ENCODE measurements at places on chromosomes 3 and 15. TPM values are rescaled to one million over a fixed set of nuclear protein-coding genes. Genes with fewer than 3 reads are reported as not detected.
A peak's percentile ranks its signal among the peaks of the same experiment; 100 is the strongest.

- H3K4me3 ChIP-seq, result peak within 1 kb of the TSS; percentile 83
- peak; percentile 68 for DNase-seq
- peak within 1 kb of the TSS; percentile 96 for H3K27ac ChIP-seq
Measured at GRCh38 chr3:25427942-25428788, at the start of gene RARB. Gene RARB (plus strand): TSS chr3:25428263. CDS start chr3:25428732, 469 bp downstream.

GRCh38 chr3:183825456-183826161 is at the start of gene MAP6D1:
Gene MAP6D1 (minus strand): TSS chr3:183825577. CDS start chr3:183825547, 30 bp downstream.
- peak; percentile 27 for DNase-seq
- H3K27ac ChIP-seq, result peak within 1 kb of the TSS; percentile 38
- peaks cover 33% of the 10 kb centered on the region for H3K4me1 ChIP-seq
- peaks cover 19% of the 10 kb centered on the region for H3K36me3 ChIP-seq
- no peaks in the 10 kb centered on the region for H3K27me3 ChIP-seq
- H3K4me3 ChIP-seq, result peak within 1 kb of the TSS; percentile 77

Gene EPHB1
- total RNA-seq, result 1.3 TPM

GRCh38 chr15:40334941-40335795 is 5.6 kb downstream of the CCDC9B start:
- H3K4me3 ChIP-seq, result no peak overlapping the region
- peaks cover 22% of the 10 kb centered on the region for H3K36me3 ChIP-seq
- peaks cover 100% of the 10 kb centered on the region for H3K4me1 ChIP-seq
- no peak for DNase-seq
- peak overlapping the region; percentile 99 for H3K27ac ChIP-seq
- H3K27me3 ChIP-seq, result no peaks in the 10 kb centered on the region

DNA sequence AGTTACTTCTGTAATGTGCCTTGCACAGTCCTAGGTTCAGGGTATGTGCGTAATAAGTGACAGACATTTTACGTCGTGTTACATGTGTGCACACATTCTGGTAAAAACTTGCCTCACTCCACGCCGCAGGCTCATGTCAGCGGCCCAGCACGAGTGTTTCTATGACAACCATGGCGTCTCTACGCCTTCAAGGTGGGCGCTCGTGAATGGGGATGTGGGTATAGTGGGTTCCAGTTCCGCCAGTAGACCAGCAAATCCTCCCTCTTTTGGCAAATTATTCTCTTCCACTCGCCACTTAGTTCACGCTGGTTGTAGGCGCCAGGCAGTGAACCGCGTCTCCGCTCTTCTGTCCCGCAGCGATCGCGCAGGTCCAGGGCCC is 40.3 kb downstream of the CHST14 start:
- H3K27me3 ChIP-seq, result no peaks in the 10 kb centered on the region
- no peak for DNase-seq
- no peaks in the 10 kb centered on the region for H3K36me3 ChIP-seq
- peak overlapping the region; percentile 77 for H3K4me3 ChIP-seq
- peaks cover 32% of the 10 kb centered on the region for H3K4me1 ChIP-seq
- H3K27ac ChIP-seq, result peak overlapping the region; percentile 79

Gene CLEC3B
- total RNA-seq, result 80.8 TPM

DNA sequence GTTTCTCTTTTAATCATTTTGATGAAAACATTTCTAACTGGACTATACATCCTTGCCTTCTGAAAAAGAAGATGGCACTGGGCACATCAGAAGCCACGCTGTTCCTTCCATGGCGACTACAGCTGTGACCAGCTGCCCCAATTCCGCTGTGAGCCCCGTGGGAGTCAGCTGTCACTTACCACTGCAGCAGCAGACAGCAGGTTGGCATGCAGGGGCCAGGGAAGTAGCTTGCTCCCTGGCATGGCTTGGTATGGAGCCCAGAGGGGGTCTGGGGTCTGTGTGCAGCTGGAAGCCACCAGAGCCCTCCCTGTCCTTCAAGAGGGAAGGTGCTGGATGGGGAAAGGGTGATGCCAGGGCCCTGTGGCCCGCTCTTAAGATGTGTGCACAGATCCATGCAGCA is 4.5 kb upstream of the ZXDC start:
- no peak overlapping the region for H3K4me3 ChIP-seq
- peaks cover 7% of the 10 kb centered on the region for H3K4me1 ChIP-seq
- H3K36me3 ChIP-seq, result no peaks in the 10 kb centered on the region
- no peak for DNase-seq
- H3K27me3 ChIP-seq, result no peaks in the 10 kb centered on the region

GRCh38 chr3:46484388-46484787 is 13.4 kb upstream of the RTP3 start:
- H3K27me3 ChIP-seq, result no peaks in the 10 kb centered on the region
- H3K4me1 ChIP-seq, result peaks cover 11% of the 10 kb centered on the region
- H3K36me3 ChIP-seq, result no peaks in the 10 kb centered on the region
- DNase-seq, result no peak
- H3K27ac ChIP-seq, result no peak overlapping the region

DNA sequence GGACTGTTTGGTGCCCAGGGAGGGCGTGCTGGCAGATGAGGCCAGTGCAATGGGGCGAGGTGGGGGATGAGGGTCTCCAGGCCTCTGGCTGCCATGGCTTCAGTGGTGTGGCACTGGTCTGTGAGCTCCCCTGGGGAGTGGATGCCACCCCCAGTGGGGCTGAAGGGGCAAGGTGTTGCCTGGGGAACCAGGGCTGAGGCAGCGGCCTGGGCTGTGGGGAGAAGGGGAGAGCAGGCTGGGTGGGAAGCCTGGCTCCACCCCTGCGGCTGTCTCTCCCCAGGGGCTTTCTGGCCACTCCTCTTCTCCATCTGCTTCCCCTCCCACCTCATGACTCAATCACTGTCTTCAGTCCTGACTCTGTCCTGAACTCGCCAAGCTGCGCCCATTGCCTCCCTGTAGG is 88.4 kb upstream of the TLE3 start:
- DNase-seq, result no peak
- H3K36me3 ChIP-seq, result no peaks in the 10 kb centered on the region
- no peak overlapping the region for H3K4me3 ChIP-seq
- H3K4me1 ChIP-seq, result no peaks in the 10 kb centered on the region
- H3K27ac ChIP-seq, result no peak overlapping the region
- peaks cover 24% of the 10 kb centered on the region for H3K27me3 ChIP-seq

Gene GRAMD1C
- total RNA-seq, result 2.0 TPM

- no peaks in the 10 kb centered on the region for H3K36me3 ChIP-seq
- DNase-seq, result no peak
- no peak overlapping the region for H3K27ac ChIP-seq
- no peak overlapping the region for H3K4me3 ChIP-seq
- H3K27me3 ChIP-seq, result no peaks in the 10 kb centered on the region
- H3K4me1 ChIP-seq, result no peaks in the 10 kb centered on the region
Measured at GRCh38 chr3:74033381-74033780, 408.6 kb upstream of the PDZRN3 start.

GRCh38 chr3:16468336-16469098 is 45.0 kb downstream of the RFTN1 start:
- peak overlapping the region; percentile 60 for H3K27ac ChIP-seq
- peaks cover 41% of the 10 kb centered on the region for H3K36me3 ChIP-seq
- no peak overlapping the region for H3K4me3 ChIP-seq
- H3K4me1 ChIP-seq, result peaks cover 93% of the 10 kb centered on the region
- no peak for DNase-seq

Gene SH2D7
- total RNA-seq, result not detected

Gene CTXN2
- not detected for total RNA-seq

GRCh38 chr3:123597561-123597960 is 12.7 kb upstream of the HACD2 start:
- H3K36me3 ChIP-seq, result no peaks in the 10 kb centered on the region
- no peak for DNase-seq
- no peaks in the 10 kb centered on the region for H3K27me3 ChIP-seq

GRCh38 chr15:100761290-100761935 is 118.2 kb upstream of the ALDH1A3 start:
- no peak overlapping the region for H3K4me3 ChIP-seq
- no peaks in the 10 kb centered on the region for H3K36me3 ChIP-seq
- no peak overlapping the region for H3K27ac ChIP-seq

DNA sequence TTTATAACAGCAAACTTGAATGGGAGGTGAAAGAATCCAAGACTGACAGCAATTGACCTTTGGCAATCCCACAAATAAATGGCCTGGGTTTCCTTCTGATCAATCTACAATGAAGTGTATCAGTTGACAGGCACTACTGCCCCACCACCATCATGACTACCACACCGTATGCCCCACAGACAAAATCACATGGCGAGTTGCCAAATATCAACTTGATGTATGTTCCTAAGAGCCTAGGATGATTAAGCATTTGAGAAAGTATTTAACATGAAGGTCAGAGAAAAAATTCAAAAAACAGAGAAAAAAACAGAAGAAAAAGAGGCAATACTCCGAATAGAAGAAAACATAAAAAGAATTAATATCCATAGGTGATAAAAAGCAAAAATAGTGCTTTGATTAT is 215.9 kb upstream of the STAC start:
- H3K27ac ChIP-seq, result no peak overlapping the region
- H3K36me3 ChIP-seq, result no peaks in the 10 kb centered on the region
- no peaks in the 10 kb centered on the region for H3K27me3 ChIP-seq
- no peak for DNase-seq
- no peak overlapping the region for H3K4me3 ChIP-seq
- no peaks in the 10 kb centered on the region for H3K4me1 ChIP-seq

GRCh38 chr3:57758686-57759085 is 2.6 kb downstream of the SLMAP start:
- H3K27ac ChIP-seq, result no peak overlapping the region
- peak overlapping the region; percentile 84 for H3K4me3 ChIP-seq
- peaks cover 22% of the 10 kb centered on the region for H3K36me3 ChIP-seq
- no peak for DNase-seq

- DNase-seq, result peak; percentile 2
- no peak overlapping the region for H3K27ac ChIP-seq
- peaks cover 9% of the 10 kb centered on the region for H3K4me1 ChIP-seq
- H3K36me3 ChIP-seq, result peaks cover 27% of the 10 kb centered on the region
- no peaks in the 10 kb centered on the region for H3K27me3 ChIP-seq
Measured at GRCh38 chr3:52395503-52395865, 49.4 kb downstream of the SEMA3G start.

- peak; percentile 80 for DNase-seq
- peaks cover 21% of the 10 kb centered on the region for H3K4me1 ChIP-seq
- peak within 1 kb of the TSS; percentile 71 for H3K27ac ChIP-seq
Measured at GRCh38 chr3:190120269-190121060, at the start of gene P3H2. Gene P3H2 (minus strand): TSS chr3:190120897. CDS start chr3:190120731, 166 bp downstream.

Gene WDR93
- total RNA-seq, result not detected

DNA sequence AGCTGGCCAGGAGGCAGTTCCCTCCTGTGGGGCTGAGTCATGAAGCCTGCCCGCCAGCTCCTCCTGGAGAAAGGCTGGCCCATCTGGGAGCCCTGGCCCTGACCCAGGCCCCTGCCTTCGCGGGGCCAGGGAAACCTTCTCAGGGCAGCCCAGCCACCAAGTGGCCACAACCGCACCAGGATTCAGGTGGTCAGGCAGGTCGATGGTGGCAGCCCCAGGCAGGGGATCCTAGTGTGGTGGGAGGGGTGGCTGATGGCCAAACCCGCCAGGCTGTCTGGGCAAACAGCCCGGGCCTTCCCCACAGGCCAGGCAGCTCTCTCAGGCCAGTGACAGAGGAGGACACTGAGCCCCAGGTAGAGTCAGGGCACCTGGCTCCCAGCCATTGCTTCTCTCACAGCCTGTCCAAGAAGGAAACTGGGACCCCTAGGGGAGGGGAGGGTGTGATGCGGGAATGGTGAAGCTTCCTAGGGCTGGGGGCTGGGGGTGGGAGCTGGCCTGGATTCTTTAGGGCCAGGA is 1.2 kb downstream of the TWF2 start:
- peaks cover 7% of the 10 kb centered on the region for H3K36me3 ChIP-seq
- H3K4me1 ChIP-seq, result peaks cover 76% of the 10 kb centered on the region
- H3K27ac ChIP-seq, result peak overlapping the region; percentile 94
- DNase-seq, result peak; percentile 86
- H3K27me3 ChIP-seq, result no peaks in the 10 kb centered on the region

Gene ENTPD3
- total RNA-seq, result 0.11 TPM

DNA sequence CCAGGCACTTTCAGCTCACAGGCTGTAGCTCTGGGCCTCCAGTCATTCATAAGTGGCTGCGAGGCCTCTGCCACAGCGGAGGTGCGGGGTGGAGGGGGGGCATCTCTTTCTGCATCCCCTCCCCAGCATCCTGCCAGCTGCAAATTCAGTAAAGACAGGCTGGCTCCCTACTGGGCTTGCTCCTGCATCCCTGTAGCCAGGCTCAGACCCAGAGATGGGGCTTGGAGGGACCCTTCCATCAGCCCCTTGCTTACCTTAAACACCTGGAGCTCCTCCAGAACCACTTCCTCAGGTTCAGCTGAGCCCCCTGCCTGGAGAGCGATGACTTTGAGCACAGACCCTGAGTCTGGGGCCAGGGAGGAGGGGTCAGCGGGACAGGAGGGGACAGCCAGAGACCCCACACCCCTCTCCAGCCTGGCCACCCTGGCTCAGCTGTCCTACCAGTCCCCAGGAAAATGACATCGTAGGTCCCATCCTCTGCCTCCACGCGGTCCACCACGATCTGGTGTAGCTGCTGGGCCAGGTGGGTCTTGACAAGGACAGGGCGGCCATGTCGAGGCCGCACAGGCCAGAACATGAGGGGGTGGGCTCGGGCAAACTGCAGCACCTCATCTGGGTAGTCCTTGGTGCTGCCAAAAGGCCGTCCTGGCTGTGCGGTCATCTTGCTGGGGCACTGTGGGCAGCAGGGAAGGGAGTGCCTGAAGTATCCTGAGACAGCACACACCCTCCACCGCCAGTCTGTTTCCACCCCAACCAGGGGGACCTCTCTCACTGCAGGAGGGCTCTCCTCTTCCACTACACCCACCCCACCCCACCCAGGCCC is 5.3 kb downstream of the SEMA3G start:
- peaks cover 5% of the 10 kb centered on the region for H3K36me3 ChIP-seq
- H3K27me3 ChIP-seq, result no peaks in the 10 kb centered on the region
- DNase-seq, result no peak
- no peak overlapping the region for H3K27ac ChIP-seq
- no peak overlapping the region for H3K4me3 ChIP-seq

- H3K4me3 ChIP-seq, result peak overlapping the region; percentile 6
- peak overlapping the region; percentile 83 for H3K27ac ChIP-seq
- H3K27me3 ChIP-seq, result no peaks in the 10 kb centered on the region
- H3K36me3 ChIP-seq, result no peaks in the 10 kb centered on the region
- peak; percentile 64 for DNase-seq
Measured at GRCh38 chr15:75666823-75667501, 19.2 kb downstream of the SNX33 start.

GRCh38 chr3:182007441-182007840 is 295.7 kb downstream of the SOX2 start:
- no peaks in the 10 kb centered on the region for H3K4me1 ChIP-seq
- H3K27ac ChIP-seq, result no peak overlapping the region
- DNase-seq, result no peak
- no peak overlapping the region for H3K4me3 ChIP-seq
- H3K36me3 ChIP-seq, result no peaks in the 10 kb centered on the region

DNA sequence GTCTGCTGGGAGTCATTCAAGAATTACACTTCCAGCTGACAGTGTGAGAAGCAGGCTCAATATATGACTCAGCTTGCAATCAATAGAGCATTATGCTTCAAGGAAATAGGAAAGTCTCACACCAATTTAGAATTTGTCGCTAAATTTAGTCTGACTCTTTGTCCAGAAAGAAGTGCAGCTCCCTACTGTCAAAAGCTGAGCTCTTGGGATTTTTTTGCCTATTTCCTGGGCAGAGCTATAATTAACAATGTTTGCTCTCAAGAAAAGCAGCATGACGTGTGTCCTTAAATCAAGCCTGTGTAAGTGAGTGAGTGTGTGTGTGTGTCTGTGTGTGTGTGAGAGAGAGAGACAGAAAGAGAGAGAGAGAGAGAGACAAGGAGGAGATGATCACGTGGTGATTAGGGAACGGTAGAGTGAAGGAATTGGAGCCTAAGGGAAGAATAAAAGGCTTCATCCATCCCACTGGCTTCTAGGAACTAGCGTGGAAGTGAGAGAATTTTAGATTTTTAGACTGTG is 16.4 kb upstream of the SLC35G2 start:
- H3K27ac ChIP-seq, result peak overlapping the region; percentile 54
- no peak for DNase-seq
- H3K4me3 ChIP-seq, result no peak overlapping the region
- peaks cover 20% of the 10 kb centered on the region for H3K4me1 ChIP-seq
- no peaks in the 10 kb centered on the region for H3K36me3 ChIP-seq
